ENCODE measurements at places on chromosomes 4 and X.

GRCh38 chrX:54921427-54922021, 900 bp downstream of the TRO start:
- no peak for DNase-seq

GRCh38 chrX:72105436-72105835, 26.3 kb downstream of the RTL5 start:
- peak; percentile 89 for DNase-seq

DNA sequence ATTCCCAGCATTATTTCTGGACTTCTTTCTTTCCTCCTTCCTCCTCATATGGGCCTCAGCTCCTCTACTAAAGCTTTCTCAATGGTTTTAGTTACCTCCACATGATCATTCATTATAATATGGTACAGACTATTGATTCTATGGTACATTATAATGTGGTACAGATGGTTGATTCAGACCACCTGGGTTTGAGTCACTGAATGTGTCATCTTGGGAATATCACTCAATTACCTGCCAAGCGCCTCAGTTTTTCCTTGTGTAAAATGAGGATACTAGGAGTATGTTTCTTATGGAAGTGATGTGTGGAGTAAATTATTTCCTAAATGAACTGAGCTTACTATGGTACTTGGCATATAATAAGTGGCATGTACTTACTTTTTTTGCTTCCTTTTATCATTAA, 27.7 kb downstream of the SLIT2 start:
- no peak for DNase-seq

GRCh38 chrX:29215251-29215650, 628.0 kb downstream of the IL1RAPL1 start:
- no peak for DNase-seq

- DNase-seq = no peak
Observed at GRCh38 chrX:327660-328126, 9.1 kb upstream of the GTPBP6 start.

GRCh38 chrX:100883654-100884053, 9.5 kb upstream of the NOX1 start:
- DNase-seq = no peak

DNA sequence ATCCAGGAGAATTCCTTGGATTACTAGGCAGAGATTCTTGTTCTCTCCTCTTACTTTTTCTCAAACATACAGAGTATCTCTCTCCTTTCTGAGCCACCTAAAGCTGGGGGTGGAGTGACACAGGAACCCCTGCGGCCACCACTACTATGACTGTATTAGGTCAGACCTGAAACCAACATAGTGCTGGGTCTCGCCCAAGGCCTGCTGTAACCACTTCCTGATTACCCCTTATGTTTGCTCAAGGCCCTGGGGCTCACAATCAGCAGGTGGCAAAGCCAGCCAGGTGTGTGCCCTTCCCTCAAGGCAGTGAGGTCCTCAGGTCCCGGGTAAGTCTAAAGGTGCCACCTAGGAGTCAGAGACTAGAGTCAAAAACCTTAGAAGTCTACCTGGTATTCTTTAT, 166.4 kb downstream of the PARM1 start:
- no peak for DNase-seq

DNA sequence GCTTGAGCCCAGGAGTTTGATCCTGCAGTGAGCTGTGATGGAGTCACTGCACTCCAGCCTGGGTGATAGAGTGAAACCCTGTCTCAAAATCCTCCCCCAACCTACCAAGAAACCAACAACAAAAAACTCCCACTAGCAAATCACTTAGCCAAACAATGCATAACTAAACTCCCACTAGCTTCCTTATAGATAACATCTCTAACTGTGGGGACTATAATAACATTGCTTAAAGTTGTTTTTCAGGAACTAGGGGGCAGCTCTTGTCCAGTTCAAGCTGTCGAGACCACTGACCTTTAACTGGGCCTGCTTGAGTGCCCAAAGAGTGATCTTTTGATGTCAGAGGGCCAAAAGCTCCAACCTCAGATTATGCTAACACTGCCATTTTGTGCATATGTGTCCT, 81.7 kb downstream of the FREM3 start:
- no peak for DNase-seq

DNA sequence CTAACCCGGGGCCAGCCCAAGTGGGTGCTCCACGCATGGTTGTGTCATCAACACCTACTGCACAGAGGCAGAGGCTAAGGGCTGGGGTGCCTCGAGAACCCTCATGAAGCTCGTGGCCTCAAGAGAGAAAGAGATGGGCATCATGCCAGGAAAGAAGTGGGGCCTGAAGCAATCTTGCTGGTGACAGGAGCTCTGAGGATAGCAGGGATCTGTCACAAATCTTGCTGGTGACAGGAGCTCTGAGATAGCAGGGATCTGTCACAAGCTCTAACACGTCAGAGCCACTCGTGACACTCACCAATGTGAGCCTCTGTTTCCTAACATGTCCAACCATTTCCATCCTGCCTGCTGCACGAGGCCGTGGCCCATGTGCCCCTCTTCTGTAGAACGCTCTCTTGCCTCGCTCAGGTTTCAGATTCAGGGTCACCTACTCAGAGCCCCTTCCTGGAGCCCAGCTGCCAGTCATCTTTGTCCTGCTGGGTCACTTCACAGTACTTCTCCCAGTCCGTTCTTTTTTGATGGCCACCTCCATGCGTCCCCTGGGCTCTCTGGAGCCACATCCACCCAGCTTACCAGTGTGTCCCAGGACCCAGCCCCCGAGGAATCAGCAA, 21.1 kb downstream of the PNMA6E start:
- DNase-seq = no peak

DNA sequence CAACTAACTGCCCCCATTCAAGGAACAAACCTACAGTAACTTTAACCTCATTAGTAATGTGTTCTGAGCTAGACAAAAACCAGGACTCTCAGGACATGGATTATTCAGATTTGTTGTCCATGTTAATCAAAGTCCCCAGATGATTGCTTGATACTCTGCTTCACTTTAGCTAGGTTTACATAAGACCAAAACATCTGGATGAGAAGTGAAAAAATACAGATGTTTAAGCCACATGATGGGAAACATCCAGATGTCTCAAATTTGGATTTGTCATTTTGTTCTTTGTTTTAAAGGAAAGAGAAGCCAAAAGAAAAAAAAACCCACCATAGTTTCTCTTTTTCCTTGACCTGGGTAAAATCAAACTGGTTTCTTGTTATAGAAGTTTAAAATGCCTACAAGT, 48.5 kb upstream of the NRK start:
- no peak for DNase-seq

DNA sequence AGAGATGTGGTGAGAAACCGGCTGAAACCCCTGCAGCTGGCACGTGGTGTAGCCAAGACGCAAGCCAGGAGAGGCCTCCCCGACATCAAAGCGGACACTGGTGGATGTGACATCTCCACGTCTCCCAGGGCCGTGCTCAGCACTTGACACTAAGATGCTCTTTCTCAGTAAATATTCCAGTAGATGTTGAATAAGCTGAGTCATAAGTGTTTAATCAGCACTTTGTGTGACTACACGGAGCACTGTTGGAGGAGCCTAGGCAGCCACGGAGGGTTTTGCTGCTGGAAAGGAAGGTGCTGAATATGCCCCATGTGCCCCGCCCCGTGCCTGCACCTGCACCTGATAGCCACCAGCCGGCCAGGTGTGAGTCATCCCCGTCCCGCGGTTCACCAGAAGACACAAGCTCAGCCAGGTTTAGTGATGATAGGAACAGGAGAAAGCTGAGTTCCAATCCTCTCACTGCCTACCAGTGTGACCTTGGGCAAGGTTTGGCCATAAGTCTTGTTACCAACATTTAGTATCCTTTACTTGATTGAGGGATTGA, 29.0 kb upstream of the C4orf50 start:
- peak; percentile 18 for DNase-seq

GRCh38 chrX:123581586-123581985, 151.3 kb downstream of the THOC2 start:
- no peak for DNase-seq

Data from T-helper 2 cell (primary cell).